K562 (cell line): ENCODE measurements at places on chromosomes 2 and 18. TPM values are rescaled to one million over a fixed set of nuclear protein-coding genes. Genes with fewer than 3 reads are reported as not detected.

DNA sequence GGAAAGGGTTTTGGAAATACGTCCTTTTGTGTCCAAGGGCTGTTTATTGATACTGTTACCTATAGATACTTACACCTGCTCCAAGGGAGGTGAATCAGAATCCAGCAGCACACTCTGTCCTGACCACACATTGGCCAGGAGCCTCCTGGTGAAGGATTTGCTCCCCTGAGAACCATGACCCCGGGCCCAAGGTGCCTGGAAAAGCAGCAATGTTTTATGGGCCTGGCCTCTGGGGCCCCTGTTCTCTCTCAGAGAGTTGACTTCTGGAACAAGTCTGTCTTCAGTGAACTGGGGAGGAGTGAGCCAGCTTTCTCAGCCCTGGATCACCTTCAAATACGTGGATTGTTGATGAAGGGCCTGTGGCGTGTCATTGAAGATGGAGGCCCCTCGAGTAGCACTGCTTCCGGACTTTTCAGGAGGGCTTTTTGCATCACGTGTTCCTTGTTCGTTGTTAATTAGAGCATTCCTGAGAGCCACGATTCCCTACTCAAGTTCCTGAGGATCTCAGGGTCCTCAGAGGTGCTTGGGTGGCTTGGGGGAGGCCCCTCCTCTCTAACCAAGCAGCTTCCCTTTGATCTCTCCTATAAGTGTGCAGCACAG is 78.5 kb upstream of the RPL31 start:
- H3K27ac ChIP-seq = no peak overlapping the region
- no peaks in the 10 kb centered on the region for H3K27me3 ChIP-seq
- peaks cover 10% of the 10 kb centered on the region for H3K4me1 ChIP-seq
- H3K36me3 ChIP-seq = no peaks in the 10 kb centered on the region

DNA sequence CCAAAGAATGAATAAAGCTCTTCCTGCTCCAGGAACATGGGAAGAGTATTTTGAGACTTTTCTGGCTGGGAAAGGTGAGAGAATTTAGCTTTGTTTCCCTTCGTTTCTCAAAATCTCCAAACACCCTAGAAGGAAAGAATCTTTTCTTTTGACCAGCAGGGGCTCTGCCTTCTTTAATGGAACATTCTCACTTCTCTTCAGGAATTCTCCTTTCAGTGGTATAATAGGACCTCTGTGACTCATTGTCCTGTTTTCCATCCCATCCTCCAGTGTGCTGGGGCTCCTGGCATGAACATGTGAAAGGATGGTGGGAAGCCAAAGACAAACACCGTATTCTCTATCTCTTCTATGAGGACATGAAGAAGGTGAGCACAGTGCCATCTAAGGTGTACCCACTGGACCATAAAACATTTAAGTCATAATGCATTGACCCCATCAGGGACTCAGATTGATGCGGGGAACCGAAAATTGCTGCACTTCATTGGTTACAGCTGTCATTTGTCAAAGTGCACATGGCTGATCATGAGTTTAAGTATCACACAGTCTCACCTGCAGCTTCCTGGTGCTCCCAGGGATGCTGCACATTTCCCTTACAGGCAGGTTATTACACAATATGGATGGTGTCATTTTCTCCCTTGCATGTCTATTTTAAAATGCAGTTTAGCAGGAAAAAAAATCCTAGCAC is 5.5 kb downstream of the SULT1C4 start:
- no peak overlapping the region for H3K27ac ChIP-seq
- no peaks in the 10 kb centered on the region for H3K36me3 ChIP-seq
- H3K4me3 ChIP-seq = no peak overlapping the region
- H3K4me1 ChIP-seq = no peaks in the 10 kb centered on the region

DNA sequence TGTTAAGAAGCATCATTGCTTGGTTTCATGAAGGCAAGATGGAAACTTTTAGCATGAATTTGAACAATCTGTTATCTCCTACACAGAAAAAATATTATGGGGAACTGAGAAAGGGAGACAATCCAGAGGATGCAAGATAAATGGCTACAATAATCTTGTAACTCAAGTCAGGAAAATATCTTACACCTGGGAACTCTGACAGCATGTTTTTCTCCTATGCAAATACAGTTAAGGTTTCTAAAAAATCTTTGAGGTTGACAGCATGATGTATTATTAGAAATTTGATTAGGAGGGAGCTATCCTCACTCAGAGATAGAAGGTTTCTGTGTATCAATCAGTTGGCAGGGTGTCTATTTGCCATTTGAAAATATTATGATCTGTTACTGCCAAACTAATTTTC is 75.6 kb downstream of the GPD2 start:
- no peaks in the 10 kb centered on the region; the same call in 2 of the 3 replicates for H3K36me3 ChIP-seq
- no peaks in the 10 kb centered on the region for H3K4me1 ChIP-seq
- no peaks in the 10 kb centered on the region for H3K27me3 ChIP-seq
- DNase-seq = no peak
- H3K4me3 ChIP-seq = no peak overlapping the region

DNA sequence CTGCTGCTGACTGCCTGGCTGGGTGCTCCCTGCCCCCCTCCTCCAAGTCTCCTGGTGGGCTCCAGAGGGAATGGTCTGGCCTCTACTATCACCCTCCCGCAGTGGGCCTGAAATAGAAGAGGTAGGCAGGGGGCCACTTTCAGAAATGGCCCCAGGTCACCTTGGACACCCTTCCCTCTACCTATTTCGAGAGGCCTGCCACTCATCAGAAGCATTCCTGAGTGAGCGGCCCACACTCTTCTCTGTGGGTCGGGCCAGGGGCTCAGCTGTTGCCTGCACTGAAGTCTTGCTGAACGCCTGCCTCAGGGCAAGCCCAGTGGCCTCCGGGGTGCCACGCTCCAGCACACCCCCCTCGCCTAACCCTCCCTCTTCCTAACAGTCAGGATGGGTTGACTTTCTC is 124.9 kb downstream of the TNS1 start:
- H3K4me1 ChIP-seq = no peaks in the 10 kb centered on the region; the same call in 1 of the 2 replicates
- H3K27ac ChIP-seq = no peak overlapping the region
- H3K27me3 ChIP-seq = no peaks in the 10 kb centered on the region
- no peak overlapping the region for H3K4me3 ChIP-seq
- H3K36me3 ChIP-seq = no peaks in the 10 kb centered on the region
- DNase-seq = no peak

The TUBA4B gene
- not detected in 2 replicates for total RNA-seq

DNA sequence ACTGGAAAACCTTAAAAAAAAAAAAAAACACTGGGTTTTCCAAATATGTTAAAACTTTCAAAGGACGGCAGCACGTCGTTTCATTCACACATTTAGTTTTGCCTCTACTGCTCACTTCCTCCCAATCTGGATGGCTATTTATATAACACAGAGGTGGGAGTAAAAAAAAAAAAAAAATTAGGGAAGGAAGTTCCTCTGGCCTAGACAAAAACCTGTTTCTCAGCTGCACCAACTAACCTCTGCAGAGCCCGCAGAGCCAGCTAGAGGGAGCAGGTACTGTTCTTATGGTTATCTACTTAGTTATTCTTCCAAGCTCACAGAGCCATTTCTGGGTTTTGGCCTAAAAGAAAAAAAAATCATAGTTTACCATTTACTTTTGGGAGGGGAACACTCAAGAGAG is 28.1 kb downstream of the SLC1A4 start:
- peaks cover 14% of the 10 kb centered on the region for H3K4me1 ChIP-seq

- peak overlapping the region; percentile 93 for H3K27ac ChIP-seq
- no peaks in the 10 kb centered on the region for H3K36me3 ChIP-seq
- no peaks in the 10 kb centered on the region; the same call in 1 of the 2 replicates for H3K4me1 ChIP-seq
- no peak overlapping the region for H3K4me3 ChIP-seq
- H3K27me3 ChIP-seq = no peaks in the 10 kb centered on the region
Observed at GRCh38 chr2:200405599-200406298, 99.3 kb downstream of the SPATS2L start.

The CDH2 gene
- total RNA-seq = 0.04 and 0.09 TPM in 2 replicates
